ENCODE measurements at places on chromosomes 7 and 10.

- DNase-seq = no peak
Observed at GRCh38 chr7:98681511-98681910, 64.4 kb downstream of the NPTX2 start.

GRCh38 chr10:1403508-1404322, 333.6 kb downstream of the ADARB2 start:
- no peak for DNase-seq

DNA sequence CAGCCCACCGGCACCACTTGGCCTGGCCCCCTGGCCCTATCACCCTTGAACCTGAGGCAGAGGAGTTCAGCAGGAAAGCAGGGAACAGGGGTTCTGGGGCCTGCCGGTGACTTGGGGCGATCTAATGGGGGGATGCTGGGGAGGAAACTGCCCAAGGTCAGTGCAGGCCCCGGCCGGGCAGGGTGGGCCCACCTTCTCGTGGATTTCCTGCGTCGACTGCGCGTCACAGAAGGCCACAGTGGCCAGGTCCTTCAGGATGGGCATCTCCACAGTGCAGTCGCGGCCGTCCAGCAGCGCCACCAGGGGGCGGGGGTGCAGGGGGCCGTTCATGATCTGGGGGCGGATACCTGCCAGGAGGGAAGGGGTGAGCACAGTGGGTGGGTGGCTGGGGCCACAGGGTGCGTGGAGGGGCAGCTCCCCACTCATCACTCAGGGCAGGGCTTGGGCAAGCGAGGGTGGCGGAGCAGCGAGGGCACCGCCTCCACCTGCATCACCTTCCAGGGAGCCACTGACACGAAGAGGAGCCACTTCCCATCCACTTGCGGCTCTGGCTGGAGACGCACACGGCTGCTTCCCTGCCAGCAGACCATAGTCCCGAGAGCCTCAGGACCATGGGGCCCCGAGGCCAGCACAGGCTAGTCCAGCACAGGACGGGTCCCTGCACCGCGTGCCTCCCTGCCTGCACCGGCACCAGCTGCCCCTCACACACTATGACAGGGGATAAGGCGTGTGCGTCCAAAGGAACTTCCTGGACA, 61.4 kb downstream of the ZRANB1 start:
- DNase-seq = no peak

DNA sequence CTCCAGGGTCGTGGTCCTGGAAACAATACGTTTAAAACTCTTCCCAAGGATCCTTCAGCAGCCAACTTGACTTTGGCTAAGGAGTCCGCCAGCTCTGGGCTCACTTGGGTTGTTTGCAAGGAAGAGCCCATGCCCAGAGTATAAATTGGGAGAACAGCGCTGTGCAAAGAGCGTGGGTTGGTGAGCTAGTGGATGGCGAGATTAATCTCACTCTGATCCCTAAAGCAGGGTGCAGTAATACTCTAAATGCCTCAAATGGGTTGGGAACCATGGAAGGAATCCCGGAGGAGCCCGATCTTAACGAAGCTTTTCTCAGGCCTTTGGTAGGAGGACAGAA, 495 bp upstream of the SDHAF3 start:
- DNase-seq = no peak

GRCh38 chr7:91039033-91039432, 225.2 kb upstream of the FZD1 start:
- no peak for DNase-seq

GRCh38 chr10:4382811-4383210, 443.2 kb upstream of the AKR1E2 start:
- DNase-seq = no peak

DNA sequence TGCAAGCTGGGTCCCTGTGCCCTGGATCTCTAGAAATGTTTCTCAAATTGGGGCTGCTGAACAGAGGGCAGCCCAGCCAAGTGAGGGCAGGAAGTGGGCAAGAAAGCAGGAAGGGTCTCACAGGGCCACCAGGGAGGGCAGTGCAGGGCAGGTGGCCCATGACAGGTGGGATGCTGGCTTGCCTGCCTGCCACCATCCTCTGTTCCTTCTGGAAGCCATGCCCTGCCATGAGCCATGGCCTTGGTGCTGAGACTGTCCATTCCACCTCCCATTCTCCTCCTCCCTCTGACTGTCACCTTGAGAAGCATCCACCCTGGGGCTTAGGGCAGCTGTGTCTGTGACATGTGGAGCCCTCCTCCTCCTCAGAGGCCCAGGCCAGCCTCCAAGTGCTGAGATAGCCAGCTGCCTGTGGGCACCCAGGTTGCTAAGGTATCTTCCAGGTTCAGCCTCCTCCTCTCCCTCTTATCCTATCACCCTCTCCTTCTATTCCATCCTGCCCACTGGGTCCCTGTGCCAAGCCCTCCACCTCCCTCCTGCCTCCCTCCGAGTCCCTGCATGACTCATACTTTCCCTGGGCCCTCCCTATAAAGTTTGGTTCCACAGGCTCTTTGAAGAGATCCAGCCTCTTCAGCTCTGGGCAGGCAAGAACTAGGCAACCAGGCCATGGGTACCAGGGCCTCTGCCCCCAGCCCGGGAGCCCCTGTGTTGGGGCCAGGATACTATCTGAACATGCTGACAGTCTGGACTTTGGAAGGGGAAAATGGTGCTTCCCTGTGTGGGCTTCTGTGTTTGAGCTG, 1.3 kb downstream of the VSIR start:
- DNase-seq = peak; percentile 75

DNA sequence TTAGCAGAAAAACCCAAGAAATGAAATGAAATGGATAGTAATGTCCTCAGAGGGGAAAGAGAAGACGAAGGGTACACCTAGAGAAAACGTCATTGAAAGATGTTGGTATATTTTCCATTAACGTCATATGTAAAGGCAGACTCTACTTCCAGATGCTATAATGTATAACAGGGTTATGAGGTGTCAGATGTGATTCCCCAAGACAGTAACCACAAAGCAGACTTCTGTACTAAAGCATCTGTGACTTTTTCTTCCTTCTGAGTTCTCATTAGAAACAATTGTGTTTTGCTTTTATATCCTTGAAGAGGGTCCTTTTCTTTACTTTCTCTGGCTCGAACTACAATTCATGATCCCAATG, 37.4 kb downstream of the LRRC72 start:
- no peak for DNase-seq

- DNase-seq = no peak
Observed at GRCh38 chr7:117163101-117163500, 159.8 kb downstream of the WNT2 start.

DNA sequence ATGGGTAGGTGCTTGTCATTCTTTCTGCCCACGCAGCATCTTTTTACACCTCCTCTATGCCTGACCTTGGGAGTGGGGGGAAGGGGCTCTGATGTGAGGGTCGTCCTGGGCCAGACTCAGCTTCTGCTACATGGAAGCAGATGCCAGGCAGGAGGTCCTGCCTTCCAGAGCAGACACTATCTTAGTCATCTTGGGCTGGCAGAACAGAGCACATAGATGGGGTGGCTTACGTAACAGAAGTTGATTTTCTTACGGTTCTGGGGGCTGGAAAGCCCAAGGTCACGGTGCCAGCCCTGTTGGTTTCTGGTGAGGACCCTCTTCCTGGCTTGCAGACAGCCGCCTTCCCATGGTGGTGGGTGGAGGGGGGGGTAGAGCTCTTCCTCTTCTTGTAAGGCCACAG, 159.0 kb downstream of the PRKAG2 start:
- no peak for DNase-seq

GRCh38 chr7:87435546-87435945, 39.9 kb downstream of the ABCB4 start:
- DNase-seq = no peak

DNA sequence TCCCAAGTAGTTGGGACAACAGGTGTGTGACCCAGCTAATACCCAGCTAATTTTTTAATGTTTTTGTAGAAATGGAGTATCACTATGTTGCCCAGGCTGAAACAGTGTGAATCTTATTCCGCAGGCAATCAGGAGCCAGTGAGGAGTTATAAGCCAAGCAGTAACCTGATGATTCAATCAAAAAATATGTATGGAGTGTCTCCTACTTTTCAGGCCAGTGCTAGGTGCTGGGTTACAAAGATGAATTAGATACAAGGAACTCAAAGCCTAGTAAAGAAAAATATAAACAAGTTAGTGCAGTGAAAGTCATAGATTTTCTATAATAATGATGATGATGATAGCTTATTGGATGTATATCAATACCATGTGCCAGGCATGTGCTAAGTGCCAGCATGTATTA, 13.2 kb upstream of the IFRD1 start:
- no peak for DNase-seq

All from activated CD4-positive, alpha-beta T cell treated with anti-CD3 and anti-CD28 coated beads for 4 hours (primary cell).